ENCODE measurements at places on chromosomes 1 and 21.
A peak's percentile ranks its signal among the peaks of the same experiment; 100 is the strongest.

GRCh38 chr1:202235856-202236837 is 42.5 kb downstream of the LGR6 start:
- DNase-seq, result peak; percentile 83

- DNase-seq, result no peak
Measured at GRCh38 chr1:7581754-7582459, 189.2 kb upstream of the VAMP3 start.

- DNase-seq, result no peak
Measured at GRCh38 chr1:22365331-22366295, 86.0 kb upstream of the ZBTB40 start.

DNA sequence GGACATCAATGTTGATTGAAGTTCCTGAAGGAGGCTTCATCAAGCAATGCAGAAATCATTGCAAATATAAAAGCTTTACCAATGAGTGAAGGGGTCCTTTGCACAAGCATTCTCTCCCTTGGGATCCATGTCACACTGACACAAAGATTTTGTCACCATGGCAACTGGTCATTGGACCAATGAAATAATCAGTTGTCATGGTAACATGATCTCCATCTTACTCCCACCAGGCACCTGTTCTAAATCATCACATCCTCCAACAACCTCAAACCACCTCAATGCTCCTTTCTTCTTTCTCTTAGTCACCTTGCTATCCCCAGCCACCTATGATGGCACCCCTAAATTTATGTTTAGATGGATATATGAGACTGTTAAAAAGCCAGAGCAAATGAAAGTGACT is 13.5 kb upstream of the FOXJ3 start:
- DNase-seq, result no peak

GRCh38 chr1:190858140-190858539 is 380.5 kb upstream of the BRINP3 start:
- DNase-seq, result no peak

DNA sequence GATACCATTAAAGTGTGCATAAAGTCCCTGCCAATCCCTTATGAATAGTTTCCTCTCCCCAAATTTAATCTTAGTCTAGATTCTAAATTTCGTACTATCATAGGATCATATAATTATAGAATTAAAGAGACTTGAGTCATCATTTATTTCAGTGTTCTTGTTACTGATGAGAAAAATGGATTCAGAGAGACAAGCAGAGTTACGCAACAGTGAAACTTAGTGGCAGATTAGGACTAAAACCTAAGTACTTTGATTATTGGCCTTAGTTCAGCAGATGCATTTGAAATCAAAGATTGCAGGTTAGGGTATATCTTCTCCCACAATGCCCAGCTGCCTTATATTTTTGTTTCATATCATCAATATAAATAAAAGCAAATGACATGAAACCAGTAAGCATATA is 843 bp upstream of the KRTAP19-7 start:
- no peak for DNase-seq

- DNase-seq, result no peak
Measured at GRCh38 chr21:46051821-46052675, 45.9 kb upstream of the COL6A2 start.

DNA sequence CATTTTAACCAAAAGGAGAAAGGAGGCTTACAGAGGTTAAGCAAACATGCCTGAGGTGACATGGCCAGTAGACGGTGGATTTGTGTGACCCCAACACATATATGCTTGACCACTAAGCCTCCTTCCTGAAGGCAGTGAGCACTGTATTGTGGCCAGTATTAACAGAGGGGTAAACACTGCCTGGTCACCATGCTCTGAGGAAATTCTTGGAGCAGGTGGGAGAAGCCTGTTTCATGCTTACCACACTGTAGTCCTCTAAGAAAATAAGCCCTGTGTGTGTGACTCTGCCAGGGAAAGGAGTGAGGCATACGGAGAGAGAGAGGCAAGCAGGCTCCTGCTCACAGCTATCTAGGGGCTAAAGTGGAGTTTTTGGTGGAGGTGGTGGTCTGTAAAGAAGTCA is 102.7 kb downstream of the KCND3 start:
- DNase-seq, result no peak

DNA sequence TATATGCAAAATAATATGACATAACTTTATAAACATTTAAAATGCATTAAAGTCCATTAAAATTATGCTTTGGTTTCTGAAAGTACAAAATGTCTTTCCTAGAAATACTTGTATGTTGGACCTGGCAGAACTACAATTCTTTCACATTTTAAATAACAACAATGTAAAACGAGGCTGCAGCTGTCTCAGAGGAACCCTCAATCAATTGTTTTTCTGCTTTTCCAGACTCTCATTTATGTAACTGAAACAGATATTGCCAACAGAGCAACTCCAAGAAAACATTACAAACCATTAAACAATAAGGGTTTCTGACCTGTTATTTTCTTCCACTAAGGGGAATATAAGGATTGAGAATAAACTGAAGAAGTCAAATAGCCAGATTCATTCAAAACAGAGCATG is 1193.4 kb downstream of the NCAM2 start:
- no peak for DNase-seq

DNA sequence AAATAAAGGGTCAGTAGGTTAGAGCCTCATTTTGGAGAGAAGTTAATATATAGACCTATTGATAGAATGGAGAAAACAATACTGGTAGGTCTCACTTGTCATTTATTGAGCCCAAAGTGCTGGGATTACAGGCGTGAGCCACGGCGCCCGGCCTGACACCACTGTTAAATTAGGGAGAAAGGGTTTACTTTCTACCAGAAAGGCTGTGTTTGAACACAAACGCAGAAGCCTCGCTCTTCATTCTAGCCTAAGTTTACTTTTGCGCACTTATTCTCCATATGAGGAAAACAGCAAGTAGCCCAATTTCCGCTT is 710 bp upstream of the PRPF3 start:
- no peak for DNase-seq

DNA sequence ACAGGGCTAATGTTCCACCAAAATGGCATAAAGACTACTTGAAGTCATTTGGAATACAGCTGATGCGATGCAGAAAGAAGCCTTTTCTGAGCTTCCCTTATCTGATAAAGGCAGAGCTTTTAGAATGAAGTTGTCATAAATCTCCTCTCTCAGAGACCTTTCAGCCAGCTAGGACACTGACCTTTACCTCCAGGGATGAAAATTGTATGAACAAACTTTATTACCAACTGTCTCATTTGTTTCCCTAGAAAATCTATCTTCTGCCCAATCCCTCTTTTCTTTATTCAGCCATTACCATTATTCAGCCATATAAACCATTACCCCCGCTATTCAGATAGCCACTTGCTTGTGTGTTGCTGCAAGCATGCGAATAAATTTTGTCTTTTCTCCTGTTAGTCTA is 29.7 kb upstream of the RNF2 start:
- no peak for DNase-seq

- no peak for DNase-seq
Measured at GRCh38 chr1:72442262-72442661, 159.9 kb upstream of the NEGR1 start.

DNA sequence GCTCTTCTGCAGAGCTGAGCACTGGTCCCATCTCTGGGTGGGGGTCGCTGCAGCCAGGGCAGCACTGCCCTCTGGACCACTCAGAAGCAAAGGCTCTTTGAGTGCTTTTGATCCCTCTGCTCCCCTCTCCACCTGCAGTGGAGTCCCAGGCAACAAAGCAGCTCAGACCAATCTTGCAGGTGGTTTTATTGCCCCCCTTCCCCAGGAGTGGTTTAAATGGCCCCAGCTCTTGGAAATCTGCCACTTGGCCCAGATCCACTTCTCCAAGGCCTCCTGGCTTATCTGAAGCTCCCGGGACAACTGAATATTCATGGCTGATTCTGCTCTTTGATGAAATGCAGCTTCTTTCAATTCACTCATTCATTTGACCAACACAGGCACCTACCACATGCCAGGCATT is 2.7 kb downstream of the STUM start:
- no peak for DNase-seq

DNA sequence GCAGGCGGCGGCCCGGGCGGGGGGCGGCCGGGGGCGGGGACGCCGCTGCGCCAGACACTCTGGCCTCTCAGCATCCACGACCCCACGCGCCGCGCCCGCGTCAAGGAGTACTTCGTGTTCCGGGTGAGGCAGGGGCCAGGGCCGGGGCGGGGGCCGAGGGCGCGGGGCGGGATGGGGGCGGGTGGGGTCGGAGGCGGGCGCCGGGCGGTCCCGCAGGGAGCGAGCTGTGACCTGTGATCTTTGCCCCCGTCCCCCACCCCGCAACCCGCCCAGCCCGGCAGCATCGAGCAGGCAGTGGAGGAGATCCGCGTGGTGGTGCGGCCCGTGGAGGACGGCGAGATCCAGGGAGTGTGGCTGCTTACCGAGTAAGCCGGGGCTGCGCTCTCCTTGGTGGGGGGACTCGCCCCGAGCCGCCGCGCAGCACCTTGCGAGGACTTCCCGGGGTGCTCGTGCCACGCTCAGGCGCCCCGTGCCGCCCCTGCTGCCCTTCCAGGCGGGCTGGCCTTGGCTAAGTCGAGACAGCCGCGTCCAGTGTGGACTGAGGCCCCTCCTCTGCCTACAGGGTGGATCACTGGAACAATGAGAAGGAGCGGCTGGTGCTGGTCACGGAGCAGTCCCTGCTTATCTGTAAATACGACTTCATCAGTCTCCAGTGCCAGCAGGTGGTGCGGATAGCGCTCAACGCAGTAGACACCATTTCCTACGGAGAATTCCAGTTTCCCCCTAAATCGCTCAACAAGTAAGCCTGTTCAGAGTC is 514 bp downstream of the TPRG1L start:
- no peak for DNase-seq

- DNase-seq, result no peak
Measured at GRCh38 chr1:241423541-241424479, 66.8 kb upstream of the RGS7 start.

GRCh38 chr1:63435161-63435560 is 67.7 kb downstream of the ALG6 start:
- no peak for DNase-seq

DNA sequence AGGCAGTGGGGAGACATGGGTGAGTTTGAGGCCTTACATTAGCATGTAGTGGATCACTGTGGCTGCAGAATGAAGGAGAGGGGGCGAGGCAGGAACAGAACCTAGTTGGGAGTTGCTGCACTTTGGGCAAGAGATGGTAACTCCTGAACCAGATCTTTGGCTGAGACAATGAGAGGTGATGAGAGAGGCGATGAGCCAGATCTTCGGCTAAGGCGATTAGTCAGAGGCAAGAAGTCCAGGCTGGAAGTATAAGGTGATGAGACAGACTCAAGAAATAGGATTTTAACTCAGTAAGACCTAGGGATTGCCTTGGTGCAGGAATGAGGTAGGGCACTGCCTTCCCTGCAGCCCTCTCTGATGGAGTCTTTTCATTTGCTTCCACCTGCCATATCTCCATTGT is 9.1 kb upstream of the ARTN start:
- no peak for DNase-seq

All from fibroblast of skin of left biceps (primary cell).